ENCODE measurements at places on chromosomes 7 and 10.

DNA sequence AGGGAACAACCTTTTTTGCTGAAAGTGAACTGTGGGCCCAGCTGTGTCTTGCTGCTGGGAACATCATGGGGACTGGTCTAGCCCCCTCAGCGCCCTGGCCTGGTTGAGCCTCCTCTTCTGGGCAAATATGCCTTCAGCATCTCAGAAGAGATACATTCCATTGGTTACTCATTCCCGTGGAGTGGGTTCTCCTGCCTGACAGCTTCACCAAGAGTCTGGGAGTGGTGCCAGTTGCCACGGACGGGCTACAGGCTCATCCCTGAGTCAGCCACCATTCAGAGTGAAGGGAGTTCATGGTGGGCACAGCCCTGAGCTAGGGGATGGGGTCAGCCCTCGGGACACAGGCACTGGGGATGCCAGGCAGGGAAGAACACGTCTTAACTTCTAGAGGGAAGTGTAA lies 81.9 kb downstream of the RAMP3 start:
- DNase-seq, result no peak

- DNase-seq, result peak; percentile 43
Observed at GRCh38 chr7:43054052-43054722, 58.3 kb upstream of the HECW1 start.

GRCh38 chr7:38748056-38748610 lies 117.0 kb upstream of the AMPH start:
- no peak for DNase-seq

DNA sequence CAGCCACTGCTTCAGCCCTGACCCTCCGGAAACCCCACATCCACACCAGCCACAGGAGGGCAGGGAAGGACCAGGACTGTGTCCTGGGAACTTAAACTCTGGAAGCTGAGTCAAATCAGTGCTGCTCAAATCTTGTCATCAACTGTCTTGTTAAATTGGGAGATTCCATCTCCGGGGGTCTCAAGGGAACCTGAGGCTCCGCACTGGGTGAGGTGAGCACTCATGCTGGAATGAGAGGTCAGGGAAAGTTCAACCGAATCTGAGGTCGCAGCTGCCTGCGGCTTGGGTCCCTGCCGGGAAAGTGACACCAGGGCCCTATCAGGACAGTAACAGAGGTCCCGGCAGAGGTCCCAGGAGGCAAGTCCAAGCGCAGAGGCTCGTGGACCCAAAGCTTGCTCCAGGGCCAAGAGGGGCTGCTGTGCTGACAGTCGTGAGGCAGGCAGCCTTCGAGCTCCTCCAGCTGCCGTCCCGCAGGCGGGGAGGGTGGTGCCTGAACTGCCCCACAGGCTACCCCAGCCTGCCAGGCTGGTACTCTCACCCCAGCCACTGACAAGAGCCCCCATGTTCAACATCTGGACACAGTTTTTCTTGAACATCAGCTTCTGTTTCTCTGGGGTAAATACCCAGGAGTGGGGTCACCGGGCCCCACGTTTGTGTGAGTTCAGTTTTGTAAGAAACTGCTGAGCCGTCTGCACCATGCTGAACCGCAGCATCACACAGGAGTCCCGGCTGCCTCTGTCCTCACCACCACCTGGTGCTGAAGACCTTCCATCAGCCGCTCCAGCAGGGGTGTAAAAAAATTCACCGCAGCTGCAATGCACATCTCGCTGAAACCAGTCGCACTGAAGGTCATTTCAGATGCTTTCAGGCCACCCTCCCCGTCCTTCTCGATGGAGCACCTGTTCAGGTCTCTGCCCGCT lies 101.0 kb downstream of the DIP2C start:
- DNase-seq, result no peak

DNA sequence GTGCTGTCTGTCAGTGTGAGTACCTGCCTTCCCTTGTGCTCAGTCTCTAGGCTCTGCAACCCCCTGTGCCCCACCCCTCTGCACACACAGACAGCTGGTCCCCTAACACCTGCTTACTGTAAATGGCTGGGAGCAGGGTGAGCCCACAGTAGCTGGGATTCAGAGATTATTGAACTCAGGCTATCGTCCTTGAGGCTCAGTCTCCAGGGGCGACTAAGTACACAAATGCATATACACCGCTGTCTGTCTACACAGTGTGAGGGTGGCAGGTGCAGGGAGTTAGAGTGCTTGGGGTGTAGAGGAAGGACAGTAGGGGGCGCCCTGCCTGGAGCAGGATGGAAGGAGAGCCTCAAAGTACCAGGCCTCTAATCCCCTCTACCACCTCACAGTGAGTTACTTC lies 12.9 kb downstream of the UPP1 start:
- DNase-seq, result no peak

GRCh38 chr7:154906201-154906600 lies 96.7 kb downstream of the PAXIP1 start:
- DNase-seq, result no peak

DNA sequence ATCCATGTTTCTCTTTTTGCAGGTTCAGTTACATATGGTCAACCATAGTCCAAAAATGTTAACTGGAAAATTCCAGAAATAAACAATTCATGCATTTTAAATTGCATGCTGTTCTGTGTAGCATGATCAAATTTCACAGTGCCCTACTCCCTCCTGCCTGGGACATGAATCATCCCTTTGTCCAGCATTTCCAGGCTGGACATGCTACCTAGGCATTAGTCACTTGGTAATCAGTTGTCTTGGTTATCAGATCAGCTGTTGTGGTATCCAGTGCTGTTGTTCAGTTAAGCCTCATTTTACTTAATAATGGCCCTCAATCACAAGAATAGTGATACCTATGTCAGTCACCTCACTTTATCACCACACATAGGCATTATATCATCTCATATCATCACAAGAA lies 7.3 kb upstream of the PNLIP start:
- no peak for DNase-seq

DNA sequence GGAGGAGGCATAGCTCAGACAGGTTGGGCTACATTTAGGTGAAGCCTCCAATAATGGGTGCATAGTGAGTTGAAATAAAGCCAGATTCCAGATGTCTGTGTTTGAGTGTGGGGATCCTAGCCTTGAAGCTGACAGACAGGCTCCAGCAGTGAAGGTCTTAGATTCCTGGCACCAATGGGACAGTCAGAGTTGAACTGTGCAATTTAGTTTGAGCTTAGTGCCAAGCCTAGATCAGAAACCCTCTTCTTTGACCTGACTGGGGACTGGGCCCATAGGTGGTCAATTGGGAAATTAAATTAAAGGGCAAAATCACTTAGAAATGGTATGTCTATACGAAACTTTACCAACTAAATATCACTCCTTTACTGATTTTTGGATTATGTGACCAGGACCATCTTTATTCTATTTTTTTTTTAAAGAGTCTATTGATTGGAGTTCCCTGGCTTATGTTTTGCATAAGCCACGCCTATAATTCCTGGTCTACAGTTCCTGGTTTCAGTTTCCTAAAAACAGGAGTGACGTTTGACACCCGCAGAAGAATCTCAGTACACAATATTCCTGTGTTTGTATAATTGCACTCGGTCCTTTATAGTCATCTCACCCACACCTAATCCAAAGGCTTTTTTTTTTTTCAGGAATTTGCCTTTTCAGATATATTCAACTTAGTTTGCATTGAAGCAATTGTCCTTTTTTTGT lies 201.4 kb downstream of the GFRA1 start:
- no peak for DNase-seq

GRCh38 chr7:136359333-136359903 lies 382.3 kb upstream of the MTPN start:
- DNase-seq, result peak; percentile 71

DNA sequence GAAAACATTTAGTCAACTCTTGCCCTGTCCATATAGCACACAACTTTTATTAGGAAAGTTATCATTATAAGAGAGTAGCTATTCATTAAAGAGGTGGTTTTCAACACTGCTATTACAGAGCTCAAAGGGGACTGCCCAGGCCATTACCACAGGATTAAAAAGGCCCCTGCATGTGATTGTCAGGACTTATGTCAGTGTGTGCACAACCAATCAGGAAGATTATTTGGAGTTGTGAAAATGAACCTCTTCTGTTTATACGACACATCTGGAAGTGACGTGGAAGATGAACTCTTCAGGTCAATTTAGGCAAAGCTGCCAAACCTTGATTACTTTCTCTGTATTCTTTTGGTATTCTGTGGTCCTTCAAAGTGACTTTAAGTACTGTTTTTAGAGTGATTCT lies 14.7 kb downstream of the CCNY start:
- no peak for DNase-seq

DNA sequence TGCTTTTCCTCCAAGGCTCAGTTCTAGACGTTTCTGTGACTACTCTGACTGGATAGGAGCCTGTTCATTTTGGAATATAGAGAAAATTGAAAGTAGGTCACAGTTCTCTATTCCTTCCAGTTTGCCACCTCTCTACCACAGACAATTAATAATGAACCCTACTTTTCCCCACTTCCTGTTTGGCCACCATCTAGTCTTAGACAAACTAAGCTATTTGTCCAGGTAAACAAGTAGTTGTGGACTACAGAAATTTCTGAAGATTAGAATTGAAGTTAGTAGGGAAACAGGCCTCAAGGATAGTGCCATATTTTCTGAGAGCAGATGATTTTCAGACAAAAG lies 87.0 kb downstream of the AUTS2 start:
- DNase-seq, result no peak

GRCh38 chr7:28596245-28596935 lies 184.1 kb downstream of the CREB5 start:
- no peak for DNase-seq

- DNase-seq, result no peak
Observed at GRCh38 chr7:8197994-8198698, 63.8 kb downstream of the ICA1 start.

- DNase-seq, result no peak
Observed at GRCh38 chr10:127944256-127944655, 37.4 kb downstream of the PTPRE start.

DNA sequence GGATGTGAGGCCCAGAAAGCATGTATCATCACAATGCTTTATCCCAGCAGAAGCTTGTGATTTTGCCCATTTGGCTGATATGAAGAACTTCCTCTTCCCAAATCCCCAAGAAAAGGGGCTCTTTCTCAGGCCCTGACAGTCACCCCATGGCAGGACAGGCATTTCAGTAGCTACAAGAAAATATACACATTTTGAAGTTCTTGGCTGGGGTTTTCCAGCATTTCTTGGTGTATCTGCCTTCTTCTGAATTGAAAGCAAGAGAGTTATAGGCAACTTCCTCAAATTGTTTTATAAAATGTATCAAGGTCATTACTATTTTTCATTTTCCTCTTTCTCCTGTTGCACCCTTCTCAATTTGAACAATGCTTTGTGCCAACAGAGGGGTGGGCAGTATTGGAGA lies 63.3 kb upstream of the PDLIM1 start:
- DNase-seq, result no peak

DNA sequence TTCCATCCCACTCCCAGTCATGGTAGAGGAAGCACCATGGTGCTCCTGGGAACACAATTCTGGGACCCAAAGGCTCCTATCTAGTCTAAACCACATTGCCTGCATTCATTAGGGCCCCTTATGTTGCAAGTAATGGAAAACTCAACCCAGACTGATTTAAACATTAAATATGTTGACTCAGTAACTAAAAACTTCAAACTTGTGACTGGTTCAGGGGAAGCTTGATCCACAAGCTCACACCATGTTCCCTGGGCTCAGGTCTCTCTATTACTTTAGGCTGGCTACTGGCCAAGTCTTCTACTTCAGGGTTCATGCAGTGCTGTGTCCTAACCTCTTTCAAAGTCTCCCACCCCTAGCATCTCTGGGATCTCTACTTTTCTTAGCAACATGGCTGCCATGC lies 13.1 kb downstream of the WNT16 start:
- DNase-seq, result no peak

Data from GM06990 (cell line).